ENCODE measurements at places on chromosomes 16 and 17.

DNA sequence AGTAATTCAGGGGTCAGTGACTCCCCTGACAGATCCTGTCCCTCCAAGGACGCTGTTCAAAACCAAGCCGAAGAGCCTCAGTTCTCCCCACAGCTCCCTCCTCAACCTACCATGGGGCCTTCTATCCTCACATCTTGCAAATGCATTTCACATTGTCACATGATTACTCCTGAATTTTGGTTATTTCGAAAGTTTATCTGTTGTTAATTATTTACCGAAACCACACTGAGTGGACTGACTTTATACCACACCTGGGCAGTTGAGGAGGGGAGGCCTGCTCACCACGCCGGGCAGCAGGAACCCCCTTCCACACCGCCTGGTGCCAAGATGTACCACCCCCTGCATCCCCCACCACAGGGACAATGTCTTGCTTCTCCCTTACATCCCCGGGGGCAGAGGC, 4.7 kb downstream of the TIMP2 start:
- DNase-seq, result no peak

- DNase-seq, result no peak
Observed at GRCh38 chr16:66416939-66417700, 10.0 kb upstream of the BEAN1 start.

GRCh38 chr17:77349976-77350830, 209.4 kb downstream of the SEC14L1 start:
- no peak for DNase-seq

DNA sequence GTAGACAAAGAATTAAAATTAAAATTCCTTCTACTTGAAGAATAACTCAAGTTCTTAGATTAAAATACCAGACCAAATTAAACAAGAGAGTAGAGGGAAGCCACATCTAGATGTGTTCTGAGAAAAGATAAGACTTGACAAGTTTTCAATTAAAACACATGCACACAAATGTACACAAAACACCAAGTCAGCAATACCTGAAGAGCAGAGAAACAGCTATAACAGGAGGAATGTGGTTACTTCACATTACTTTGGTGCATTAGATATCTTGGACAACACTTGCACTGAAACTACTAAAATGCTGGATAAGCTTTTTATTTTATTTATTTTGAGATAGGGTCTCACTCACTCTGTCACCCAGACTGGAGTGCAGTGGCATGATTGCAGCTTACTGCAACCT, 113.9 kb downstream of the MAP2K4 start:
- no peak for DNase-seq

GRCh38 chr17:55072898-55073297, 104.3 kb downstream of the STXBP4 start:
- DNase-seq, result no peak

DNA sequence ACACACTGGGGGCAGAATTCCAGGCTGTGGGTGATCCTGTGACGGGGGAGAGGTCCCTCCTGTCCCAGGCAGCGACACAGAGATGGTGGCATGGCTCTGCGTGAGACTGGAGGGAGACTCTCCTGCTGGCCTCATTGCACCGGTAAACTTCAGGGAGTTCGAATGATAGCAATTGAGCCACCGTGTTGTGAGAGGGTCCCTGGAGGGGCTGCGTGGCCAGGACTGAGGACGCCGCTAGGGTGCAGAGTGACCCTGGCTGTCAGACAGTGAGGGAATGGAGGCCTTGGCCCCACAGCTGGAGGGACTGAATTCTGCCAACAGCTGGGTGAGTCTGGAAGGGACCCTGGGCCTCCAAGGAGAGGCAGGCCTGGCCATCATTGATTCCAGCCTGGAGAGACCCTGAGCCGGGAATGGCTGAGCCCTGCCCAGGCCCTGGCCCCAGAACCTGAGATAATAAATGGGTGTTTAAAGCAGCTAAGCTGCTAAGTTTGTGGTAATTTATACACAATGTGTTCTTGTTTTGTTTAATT, 32.6 kb downstream of the CCDC57 start:
- DNase-seq, result no peak

- no peak for DNase-seq
Observed at GRCh38 chr17:74119965-74120364, 83.5 kb upstream of the RPL38 start.

DNA sequence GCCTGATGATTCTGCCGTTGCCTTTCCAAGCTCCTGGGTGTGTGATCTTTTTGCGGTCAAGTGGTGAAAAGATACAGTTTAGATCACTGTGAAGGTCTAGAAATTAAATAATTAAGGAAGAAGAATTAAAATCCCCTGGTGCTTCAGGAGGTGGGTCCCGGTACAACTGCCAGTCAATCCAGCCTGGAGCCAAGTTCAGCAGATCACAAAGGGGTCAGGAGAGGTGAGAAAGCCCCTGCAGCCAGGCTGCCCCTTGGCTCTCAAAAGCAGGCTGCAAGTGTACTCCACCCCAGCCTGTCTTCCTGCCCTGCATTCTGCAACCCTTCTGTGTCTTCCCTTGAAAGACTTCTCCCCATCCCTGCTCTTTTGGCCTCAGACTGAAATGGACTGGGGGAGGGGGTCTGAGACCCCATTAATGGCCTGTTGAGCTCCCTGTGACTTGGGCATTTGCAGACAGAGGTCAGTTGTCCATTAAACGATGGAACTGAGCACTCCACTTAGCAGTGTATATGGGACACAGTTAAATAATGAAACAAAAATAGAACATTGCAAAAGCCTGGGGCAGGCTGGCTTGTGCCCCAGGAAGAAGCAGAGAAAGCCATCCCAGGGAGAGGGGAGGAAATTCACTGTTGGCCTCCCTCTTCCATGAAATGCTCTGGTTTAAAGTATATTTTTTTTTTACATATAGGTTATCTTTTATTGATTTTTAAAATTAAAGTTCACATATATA, 15.1 kb downstream of the CACNG5 start:
- no peak for DNase-seq

DNA sequence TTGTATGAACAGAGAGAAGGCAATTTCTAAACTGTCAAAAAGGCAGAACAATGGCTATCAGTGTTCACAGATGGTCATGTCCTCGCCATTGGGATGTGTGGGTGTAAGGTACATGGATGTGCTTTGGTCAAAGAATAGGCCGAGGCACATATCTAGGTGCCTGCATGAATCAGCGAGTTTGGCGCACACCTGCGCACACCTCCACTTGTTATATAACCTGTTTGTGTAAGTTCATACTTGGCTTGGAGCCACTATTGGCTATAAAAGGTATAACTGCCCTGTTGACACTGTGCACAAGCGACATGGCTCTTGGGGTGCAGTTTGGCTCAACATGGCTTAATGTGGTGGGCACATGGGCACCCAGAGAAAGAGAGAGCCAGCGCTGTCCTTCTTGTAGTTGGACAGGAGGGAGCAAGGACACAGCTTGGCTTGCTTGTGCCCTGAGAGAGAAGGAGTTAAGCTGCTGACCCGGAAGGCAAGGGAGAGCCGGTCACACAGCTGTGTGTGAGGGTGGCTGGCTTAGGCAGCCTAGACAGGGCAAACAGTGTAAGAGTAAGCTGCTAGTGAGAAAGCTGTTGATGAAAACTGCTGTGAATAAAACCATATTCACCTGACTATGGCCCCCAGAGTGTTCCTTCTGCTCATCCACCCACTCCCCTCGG, 499.1 kb downstream of the KCNJ2 start:
- DNase-seq, result no peak

GRCh38 chr17:21036361-21036881, 6.4 kb downstream of the USP22 start:
- DNase-seq, result no peak

DNA sequence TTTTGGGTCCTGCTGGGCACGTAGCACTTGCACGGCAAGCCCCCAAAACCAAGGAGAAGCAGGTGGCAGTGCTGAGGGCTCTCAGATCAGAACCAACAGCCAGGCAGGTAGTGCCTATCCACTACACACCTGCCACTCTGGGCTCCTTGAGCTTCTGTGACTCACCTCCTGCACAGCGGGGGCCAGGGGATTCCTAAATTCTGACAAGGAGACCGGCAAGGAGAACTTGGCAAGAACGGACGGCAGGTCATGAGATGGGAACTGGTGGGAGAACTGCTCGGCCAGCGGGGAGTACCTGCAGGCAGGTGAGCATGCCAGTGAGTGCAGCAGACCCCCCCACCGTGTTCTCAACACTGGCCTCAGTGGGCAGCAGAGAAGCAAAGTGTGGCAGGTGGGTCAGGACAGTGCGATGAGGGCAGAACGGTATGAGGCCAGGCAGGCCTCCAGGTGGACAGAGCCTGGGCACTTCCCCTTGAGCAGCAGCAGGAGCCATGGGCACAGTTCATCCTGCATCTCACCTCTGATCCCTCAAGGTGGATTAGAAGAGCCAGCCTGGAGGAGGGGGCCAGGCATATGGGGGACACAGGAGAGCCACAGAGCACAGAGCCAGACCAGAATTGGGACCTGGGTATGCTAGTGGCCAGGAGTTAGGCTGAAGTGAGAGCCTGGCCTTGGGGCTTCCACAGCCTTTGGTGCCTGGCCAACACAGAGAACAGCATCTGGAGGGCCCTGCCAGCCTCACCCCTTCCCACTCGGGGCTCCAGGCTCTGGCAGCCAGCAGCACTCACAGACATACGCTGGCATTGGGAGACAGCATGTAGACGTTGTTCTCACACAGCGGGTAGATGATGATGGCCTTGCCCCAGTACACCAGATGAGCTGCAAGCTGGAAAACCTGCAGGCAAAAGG, 14.7 kb downstream of the MPG start:
- DNase-seq, result no peak

DNA sequence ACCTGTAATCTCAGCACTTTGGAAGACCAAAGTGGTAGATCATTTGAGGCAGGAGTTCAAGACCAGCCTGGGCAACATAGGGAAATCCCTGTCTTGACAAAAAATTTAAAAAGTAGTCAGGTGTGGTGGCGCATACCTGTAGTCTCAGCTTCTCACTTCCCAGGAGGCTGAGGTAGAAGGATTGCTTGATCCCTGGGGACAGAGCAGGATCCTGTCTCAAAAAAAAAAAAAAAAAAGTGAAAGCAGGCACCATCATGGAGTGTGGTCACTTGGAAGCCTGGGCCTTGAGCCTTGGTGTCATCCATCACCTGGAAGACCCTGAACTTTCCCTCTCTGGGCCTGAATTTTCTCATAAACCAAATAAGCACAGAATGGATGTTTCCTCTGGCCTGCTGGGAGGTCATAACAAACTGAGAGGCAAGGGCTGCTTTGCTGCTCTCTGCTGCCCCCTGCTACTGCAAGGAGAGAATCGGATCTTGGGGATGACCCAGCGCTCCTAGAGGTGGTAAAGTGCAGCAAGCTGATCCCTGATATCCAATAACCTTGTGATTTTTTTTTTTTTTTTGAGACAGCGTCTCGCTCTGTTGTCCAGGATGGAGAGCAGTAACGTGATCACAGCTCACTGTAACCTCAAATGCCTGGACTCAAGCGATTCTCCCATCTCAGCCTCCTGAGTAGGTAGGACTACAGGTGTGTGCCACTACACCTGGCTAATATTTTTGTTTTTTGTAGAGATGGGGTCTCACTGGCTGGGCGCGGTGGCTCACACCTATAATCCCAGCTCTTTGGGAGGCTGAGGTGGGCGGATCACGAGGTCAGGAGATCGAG, 75.9 kb upstream of the RNU2-1 start:
- DNase-seq, result no peak

GRCh38 chr17:3167574-3167973, 29.7 kb upstream of the OR1A2 start:
- no peak for DNase-seq

GRCh38 chr16:84883301-84883700, 63.5 kb downstream of the CRISPLD2 start:
- no peak for DNase-seq

DNA sequence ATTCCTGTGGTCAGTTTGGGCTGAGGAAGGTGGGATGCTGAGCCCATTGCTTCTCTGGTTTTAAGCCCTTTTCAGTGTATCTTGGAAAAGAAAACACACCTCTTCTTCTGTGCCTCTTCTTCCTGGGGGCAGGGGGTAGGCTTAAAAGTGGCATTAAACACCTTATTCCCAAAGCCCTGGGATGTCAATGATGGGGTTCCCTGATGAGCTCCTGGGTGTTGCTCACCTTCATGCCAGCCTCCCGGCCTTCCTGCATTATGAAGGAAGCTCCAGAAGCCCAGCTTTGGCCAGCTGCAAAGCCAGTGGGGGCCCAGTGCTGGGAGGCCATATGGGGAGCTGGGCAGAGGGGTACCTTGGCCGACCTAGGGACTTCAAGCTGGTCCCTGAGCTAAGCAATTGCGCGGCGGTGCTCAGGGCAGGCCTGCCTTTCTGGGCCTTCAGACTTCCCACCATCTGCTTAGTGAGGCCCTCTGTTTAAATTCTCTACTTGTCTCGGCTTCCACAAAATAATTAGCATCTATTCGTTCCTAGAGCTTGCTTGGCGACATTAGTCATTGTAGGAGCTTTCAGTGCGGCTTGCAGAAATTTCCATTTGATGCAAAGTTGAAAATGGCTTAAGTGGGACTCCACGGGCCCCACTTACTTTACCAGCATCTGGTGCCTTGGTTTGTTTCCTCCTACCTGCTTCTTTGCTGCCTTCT, 121.7 kb upstream of the NLRP1 start:
- no peak for DNase-seq

DNA sequence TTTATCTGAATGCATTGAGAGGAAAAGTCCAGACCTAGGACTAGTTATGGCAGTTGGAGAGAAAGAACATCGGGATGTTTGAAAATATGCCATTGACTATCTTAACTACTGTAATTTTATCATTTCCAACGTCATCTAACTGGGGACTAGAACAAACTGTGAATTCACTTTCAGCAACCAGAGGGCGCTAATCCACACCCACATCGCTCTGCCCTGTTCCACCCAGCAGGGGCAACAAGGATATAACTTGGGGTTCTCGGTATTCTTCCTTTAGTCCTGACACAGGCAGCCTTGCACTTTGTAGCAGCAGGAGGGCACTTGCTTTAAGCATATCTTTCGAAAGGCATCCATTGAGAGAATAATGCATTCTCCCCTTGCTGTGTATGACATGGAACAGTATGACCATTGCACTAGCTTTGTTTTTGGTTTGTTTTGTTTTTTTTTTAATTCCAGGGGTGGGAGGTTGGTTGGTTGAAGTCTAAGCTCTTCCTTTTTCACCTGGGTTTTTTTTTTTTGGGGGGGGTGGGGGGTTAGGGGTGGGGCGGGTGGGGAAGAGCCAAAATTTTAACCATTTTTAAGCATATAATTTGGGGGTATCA, 31.5 kb downstream of the SIAH1 start:
- peak; percentile 75 for DNase-seq

DNA sequence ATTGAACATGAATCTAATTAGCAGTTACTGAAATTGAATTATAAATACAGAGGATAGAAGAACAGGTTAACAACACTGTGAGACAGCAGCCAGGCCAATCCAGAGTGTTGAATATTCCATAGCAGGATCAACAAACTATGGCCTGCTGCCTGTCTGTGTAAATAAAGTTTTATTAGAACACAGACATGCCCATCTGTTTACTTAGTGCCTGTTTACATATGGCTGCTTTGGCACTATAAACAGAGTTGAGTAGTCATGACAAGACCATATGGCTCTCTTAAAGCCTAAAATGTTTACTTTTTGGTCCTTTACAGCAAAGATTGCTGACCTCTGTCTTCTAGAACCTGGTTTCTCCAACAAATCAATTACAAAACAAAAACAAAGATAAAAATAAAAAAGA, 115.4 kb upstream of the CDC42EP4 start:
- DNase-seq, result no peak

- no peak for DNase-seq
Observed at GRCh38 chr17:74362810-74363498, 1.3 kb upstream of the BTBD17 start.
